ENCODE measurements at places on chromosomes 16 and 17.

DNA sequence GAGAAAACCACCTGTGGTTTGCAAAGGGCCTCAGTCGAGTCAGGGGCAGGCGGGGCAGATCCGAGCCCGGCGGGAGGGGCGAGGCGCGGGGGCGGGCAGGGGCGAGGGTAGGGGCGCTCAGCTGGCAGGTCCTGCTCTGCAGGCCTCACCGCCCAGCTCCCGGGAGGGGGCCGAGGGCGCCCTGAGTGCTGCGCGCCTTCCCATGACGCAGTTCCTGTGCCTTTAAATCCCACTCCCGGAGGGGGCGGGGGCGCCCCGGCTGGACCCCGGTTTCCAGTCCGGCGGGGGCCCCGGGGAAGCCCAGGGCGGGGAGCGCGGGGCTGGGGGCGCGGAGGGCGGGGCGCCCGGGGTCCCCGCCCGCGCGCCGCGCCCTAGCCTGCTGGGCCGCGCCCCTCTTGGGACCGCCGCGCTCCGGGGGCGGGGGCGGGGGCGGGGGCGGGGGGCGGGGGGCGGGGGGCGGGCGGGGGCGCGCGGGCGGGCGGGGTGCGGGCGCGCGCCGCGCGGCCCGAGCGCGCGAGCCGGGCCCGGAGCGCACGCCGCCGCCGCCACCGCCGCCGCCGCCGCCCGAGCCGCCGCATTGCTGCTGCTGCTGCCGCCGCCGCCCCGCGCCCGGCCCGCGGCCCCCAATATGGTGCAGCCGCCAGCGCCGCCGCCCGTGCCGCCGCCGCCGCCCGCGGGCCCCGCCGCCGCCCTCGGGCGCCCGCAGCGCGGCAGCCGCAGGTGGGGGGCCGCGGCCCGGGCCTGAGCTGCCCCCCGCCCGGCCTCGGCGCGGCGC lies at the start of gene JPH3:
Gene JPH3 (plus strand): TSS at position 508 of the 775 bp plus-strand sequence. CDS start 639 bp downstream, outside the sequence.
- peak; percentile 8 for DNase-seq
- H3K4me3 ChIP-seq, result peak within 1 kb of the TSS; percentile 60
- no peak within 1 kb of the TSS for H3K27ac ChIP-seq
- H3K27me3 ChIP-seq, result peaks cover 61% of the 10 kb centered on the region

DNA sequence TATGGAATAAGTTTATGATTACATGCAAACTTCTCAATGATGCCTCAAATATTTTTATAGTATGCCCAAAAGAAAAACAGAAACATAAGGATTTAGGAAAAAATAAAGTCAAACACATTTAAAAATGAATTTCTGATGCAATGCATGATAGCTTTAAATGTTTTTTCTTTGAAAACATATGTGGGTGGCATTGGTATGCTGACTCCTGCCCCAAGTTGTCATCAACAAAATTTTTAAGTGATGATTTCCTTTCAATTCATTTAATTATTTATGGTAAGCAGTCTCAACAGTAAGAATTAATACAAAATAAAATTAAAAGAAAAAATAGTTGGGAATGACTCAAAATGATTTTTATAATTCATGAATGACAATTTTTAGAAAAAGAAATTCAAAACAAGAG lies 104.9 kb downstream of the CEP112 start:
- H3K27ac ChIP-seq, result no peak overlapping the region
- H3K36me3 ChIP-seq, result peaks cover 1% of the 10 kb centered on the region
- no peaks in the 10 kb centered on the region for H3K27me3 ChIP-seq
- no peak overlapping the region for H3K4me3 ChIP-seq
- no peaks in the 10 kb centered on the region for H3K4me1 ChIP-seq

DNA sequence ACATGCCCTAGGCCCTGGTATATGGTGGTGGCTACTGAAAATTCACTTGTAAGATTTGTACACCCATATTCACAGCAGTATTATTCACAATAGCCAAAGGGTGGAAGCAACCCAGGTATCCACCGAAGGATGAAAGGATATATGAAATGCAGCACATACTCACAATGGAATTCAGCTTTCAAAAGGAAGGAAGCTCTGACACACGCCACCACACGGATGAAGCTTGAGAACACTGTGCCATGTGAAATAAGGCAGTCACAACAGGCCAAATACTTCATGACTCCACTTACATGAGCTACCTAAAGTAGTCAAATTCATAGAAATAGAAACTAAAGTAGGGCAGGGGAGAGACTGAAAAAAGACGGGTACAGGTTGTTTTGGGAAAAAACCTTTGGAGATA lies 2.9 kb downstream of the XPO6 start:
- H3K4me3 ChIP-seq, result peak overlapping the region; percentile 91
- peak overlapping the region; percentile 82 for H3K27ac ChIP-seq
- no peaks in the 10 kb centered on the region for H3K27me3 ChIP-seq
- peaks cover 49% of the 10 kb centered on the region for H3K4me1 ChIP-seq
- no peak for DNase-seq

DNA sequence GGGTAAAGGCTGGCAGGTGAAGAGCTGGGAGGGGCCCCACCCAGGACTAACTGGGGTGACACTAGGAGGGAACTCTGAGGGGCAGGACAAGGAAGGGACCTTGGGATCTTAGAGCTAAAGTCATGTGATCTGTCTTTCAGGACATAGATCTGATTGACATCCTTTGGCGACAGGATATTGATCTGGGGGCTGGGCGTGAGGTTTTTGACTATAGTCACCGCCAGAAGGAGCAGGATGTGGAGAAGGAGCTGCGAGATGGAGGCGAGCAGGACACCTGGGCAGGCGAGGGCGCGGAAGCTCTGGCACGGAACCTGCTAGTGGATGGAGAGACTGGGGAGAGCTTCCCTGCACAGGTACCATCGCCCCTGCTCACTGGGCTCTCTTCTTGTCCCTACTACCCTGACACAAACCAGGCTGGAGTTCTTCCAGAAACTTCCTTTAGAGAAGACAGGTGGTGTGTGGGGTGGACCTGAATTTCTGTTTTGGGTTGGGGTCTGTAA lies 8.1 kb downstream of the NFE2L1 start:
- peaks cover 49% of the 10 kb centered on the region for H3K4me1 ChIP-seq
- no peak for DNase-seq
- peak overlapping the region; percentile 74 for H3K4me3 ChIP-seq
- H3K27me3 ChIP-seq, result no peaks in the 10 kb centered on the region
- H3K27ac ChIP-seq, result peak overlapping the region; percentile 100

GRCh38 chr17:47989700-47990099 lies 18.8 kb downstream of the CDK5RAP3 start:
- peaks cover 2% of the 10 kb centered on the region for H3K27me3 ChIP-seq
- no peak overlapping the region for H3K4me3 ChIP-seq
- no peaks in the 10 kb centered on the region for H3K36me3 ChIP-seq
- no peak for DNase-seq

GRCh38 chr16:19210968-19211367 lies 42.9 kb downstream of the SYT17 start:
- H3K27me3 ChIP-seq, result peaks cover 3% of the 10 kb centered on the region
- DNase-seq, result no peak
- peak overlapping the region; percentile 59 for H3K27ac ChIP-seq
- H3K4me3 ChIP-seq, result no peak overlapping the region
- peaks cover 2% of the 10 kb centered on the region for H3K36me3 ChIP-seq
- peaks cover 4% of the 10 kb centered on the region for H3K4me1 ChIP-seq

- H3K36me3 ChIP-seq, result no peaks in the 10 kb centered on the region
- H3K4me3 ChIP-seq, result no peak overlapping the region
- H3K27me3 ChIP-seq, result peaks cover 5% of the 10 kb centered on the region
- DNase-seq, result no peak
- H3K27ac ChIP-seq, result no peak overlapping the region
Measured at GRCh38 chr16:84271866-84272265, 22.8 kb upstream of the WFDC1 start.

- peak; percentile 54 for DNase-seq
- H3K4me1 ChIP-seq, result peaks cover 68% of the 10 kb centered on the region
- H3K27me3 ChIP-seq, result no peaks in the 10 kb centered on the region
- no peak overlapping the region for H3K4me3 ChIP-seq
- H3K36me3 ChIP-seq, result peaks cover 45% of the 10 kb centered on the region
Measured at GRCh38 chr17:8894673-8895578, 27.5 kb upstream of the PIK3R6 start.

GRCh38 chr16:86044241-86044671 lies 145.3 kb downstream of the IRF8 start:
- peaks cover 45% of the 10 kb centered on the region for H3K27me3 ChIP-seq
- peaks cover 21% of the 10 kb centered on the region for H3K4me1 ChIP-seq
- DNase-seq, result peak; percentile 74

DNA sequence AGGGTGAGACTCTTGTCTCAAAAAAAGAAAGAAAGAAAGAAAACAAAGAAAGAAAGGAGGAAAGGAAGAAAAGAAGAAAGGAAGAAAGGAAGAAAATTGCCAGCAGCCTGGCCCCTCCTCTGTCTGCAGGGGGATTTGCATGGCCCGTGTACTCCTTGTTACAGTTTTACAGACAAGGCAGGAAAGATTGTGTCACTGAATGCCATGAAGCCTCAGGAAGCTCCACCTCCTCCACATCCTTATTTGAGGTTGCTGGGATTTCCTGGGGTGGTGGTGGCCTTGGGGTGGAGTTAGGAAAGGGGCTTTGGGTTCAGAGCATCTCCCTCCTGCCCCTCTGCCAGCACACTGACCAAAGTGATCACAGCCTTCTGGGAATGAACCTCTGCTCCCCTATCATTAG lies 23.6 kb downstream of the CFAP20 start:
- H3K27ac ChIP-seq, result no peak overlapping the region
- DNase-seq, result no peak
- no peaks in the 10 kb centered on the region for H3K36me3 ChIP-seq
- H3K4me1 ChIP-seq, result peaks cover 2% of the 10 kb centered on the region

DNA sequence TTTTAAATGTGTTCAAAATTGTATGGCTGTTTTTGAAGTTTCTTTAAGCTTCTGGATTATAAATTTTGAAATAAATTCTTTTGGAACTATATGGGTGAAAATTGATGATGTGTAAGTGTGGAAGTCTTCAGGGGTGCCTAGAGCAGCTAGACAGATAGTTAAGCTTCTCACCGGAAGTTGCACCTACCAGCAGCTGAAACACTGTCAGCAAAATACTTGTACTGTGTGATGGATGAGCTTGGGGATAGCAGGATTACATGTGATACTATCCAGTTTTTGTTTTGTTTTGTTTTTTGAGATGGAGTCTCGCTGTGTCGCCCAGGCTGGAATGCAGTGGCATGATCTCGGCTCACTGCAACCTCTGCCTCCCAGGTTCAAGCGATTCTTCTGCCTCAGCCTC lies 19.7 kb downstream of the RBL2 start:
- H3K4me3 ChIP-seq, result peak overlapping the region; percentile 23
- H3K4me1 ChIP-seq, result peaks cover 86% of the 10 kb centered on the region
- peaks cover 45% of the 10 kb centered on the region for H3K36me3 ChIP-seq
- peak overlapping the region; percentile 82 for H3K27ac ChIP-seq
- no peaks in the 10 kb centered on the region for H3K27me3 ChIP-seq

DNA sequence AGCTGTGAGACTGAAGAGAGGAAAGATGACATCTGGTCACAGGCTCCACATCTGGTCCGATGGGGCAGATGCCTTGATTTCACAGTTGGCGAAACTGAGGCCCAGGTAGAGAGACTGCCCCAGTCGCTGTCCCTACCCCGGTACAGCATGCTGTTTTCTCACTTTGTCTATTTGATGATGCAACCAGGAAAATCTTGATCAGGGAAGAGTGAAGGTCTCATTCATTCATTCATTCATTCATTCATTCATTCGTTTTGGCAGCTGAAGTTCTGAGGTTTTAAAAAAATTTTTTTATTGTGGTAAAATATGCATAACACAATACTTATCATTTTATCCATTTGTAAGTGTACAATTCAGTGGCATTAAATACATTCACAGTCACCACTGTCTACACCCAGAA lies 19.7 kb downstream of the CMIP start:
- no peaks in the 10 kb centered on the region for H3K27me3 ChIP-seq
- H3K36me3 ChIP-seq, result peaks cover 8% of the 10 kb centered on the region
- DNase-seq, result no peak
- no peak overlapping the region for H3K27ac ChIP-seq
- H3K4me1 ChIP-seq, result peaks cover 48% of the 10 kb centered on the region

DNA sequence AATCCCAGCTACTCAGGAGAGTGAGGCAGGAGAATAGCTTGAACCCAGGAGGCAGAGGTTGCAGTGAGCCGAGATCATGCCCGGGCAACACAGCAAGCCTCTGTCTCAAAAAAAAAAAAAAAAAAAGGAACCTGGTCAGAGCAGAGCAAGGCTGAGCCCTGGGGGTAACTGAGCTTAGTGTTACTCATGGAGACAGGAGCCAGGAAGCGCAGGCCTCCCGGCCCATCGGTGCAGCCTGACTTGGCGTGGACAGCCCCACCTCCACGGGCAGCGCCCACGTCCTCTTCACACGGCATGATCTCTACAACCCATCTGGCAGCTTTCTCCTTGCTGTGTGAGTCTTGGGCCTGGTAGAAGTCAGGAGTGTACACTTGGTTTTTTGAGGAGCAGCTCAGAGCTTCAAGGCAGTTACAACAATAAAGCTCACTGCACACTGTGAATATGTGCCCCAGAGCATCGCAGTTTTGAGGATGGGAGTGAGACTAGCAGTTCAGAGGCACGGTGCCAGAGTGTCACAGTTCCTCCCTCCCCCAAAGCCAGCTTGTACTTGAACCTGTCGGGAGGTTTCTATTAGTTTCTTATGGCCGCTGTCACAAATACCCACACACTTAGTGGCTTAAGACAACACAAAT lies 129.9 kb downstream of the RAP1GAP2 start:
- peaks cover 2% of the 10 kb centered on the region for H3K4me1 ChIP-seq
- H3K27ac ChIP-seq, result peak overlapping the region; percentile 22
- no peak for DNase-seq
- no peak overlapping the region for H3K4me3 ChIP-seq

DNA sequence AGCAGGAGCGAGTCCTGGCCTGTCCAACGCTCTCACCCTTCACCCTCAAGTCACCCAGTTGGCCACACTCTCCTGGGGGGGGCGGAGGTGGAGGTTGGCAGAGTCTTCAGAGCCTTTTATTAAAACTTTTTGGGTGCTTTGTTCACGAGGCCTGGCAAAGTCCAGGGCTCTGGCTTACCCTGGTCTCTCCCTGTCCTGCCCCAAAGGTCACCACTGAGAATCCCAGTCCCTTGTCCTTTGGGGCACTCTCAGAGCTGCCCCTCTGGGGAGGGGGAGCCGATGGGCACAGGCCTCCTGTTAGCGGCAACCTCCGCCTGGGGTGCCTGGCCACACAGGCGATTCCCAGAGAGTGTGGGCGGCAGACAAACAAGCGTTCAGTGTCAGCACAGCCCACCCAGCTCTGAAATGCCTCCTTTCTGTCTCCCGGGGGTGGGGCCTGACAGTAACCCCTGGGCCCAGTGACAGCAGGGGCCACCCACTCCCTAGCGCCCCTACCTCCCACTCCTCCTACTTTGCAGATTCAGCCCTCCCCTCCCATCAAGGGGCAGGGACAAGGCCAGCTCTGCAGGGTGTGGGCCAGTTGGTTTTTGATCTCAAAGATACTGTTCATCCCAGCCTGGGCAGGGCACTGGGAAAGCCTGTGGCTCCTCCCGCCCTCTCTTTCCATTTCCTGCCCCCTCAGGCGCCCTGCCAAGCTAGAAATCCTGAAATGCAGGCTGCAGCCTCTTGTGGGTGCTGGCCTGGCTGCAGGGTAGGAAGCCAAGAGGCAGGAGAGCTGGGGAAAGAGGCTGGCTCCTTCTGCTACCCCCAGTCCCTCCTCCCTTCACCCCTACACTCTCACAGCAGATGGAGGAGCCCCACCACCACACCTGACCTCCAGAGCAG lies 36.6 kb upstream of the EMP2 start:
- no peak overlapping the region for H3K27ac ChIP-seq
- DNase-seq, result no peak
- no peak overlapping the region for H3K4me3 ChIP-seq
- no peaks in the 10 kb centered on the region for H3K36me3 ChIP-seq

Measured in activated naive CD8-positive, alpha-beta T cell treated with anti-CD3 and anti-CD28 coated beads, Interleukin-2, amount 50 U/mL, for 24 hours (primary cell).